NCI-H1417 treated with DMSO at 0.1 percent for 48 hours (cell line): ENCODE measurements at places on chromosomes 1 and 21.

DNA sequence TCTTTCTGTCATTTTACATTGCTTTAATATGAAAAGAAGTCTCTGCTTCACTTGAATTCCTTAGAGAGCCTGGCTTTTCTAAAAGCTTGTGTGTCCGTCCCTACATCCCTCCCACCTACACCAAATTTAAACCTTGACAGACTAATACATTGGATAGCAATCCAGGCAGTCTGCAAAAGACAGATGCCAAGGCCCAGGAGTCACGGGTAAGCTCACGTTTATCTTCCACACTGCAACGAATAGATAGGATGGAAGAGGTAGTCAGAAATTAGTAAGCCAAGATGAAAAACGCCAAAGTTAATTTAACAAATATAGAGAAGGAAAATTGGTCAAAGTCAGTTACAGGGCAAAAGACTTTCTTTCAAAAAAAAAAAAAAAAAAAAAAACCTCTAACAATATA, 338.1 kb downstream of the SMYD3 start:
- no peak for DNase-seq

GRCh38 chr1:177754603-177755002, 215.3 kb downstream of the SEC16B start:
- DNase-seq: no peak

DNA sequence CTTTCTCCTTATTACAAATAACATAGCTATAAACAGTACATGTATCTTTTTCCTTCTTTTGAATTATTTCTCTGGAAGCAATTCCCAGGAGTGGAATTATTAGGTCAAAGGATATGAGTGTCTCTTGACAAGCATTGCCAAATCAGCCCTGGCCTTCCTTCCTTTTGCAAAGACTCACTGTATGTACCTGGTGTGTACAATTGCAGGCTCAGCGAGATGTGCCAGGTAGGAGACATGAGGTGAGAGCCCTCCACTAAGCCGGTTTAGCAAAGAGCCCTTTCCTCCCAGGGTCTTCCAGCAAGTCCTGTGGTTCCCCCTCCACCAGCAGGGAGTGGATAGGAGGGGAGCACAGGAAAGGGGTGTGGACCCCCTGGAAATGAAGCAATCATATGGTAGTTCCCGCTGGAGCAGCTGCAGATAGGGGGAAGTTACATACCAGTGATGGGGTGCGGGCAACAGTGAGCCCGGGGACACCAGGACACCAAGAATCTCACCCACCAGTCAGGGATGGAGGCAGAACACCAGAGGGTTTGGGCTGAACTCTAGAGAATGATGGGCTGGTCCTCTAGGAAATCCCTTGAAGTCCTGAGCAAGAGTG, 18.3 kb downstream of the RCSD1 start:
- no peak for DNase-seq

- no peak for DNase-seq
Observed at GRCh38 chr1:51780927-51781326, 97.6 kb downstream of the NRDC start.

GRCh38 chr1:228986093-228986904, 251.0 kb downstream of the RHOU start:
- no peak for DNase-seq

DNA sequence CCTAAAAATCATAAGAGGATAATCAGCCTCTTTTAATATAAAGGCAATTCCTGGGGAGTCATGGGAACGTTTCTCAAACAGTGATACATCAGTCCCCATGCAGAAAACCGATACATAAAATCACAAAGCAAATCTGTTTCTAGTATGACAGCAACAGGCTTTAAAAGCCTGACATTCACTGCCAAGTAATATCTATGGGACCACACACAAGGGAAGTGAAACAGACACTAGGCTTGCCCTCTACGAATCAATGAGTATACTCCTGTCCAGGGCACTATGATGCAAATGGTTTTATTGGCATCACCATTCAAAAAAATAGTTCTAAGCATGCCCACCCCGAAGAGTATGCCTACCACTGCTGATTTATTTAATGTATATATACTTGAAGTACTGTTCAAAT, 54.4 kb downstream of the TIAM1 start:
- no peak for DNase-seq

DNA sequence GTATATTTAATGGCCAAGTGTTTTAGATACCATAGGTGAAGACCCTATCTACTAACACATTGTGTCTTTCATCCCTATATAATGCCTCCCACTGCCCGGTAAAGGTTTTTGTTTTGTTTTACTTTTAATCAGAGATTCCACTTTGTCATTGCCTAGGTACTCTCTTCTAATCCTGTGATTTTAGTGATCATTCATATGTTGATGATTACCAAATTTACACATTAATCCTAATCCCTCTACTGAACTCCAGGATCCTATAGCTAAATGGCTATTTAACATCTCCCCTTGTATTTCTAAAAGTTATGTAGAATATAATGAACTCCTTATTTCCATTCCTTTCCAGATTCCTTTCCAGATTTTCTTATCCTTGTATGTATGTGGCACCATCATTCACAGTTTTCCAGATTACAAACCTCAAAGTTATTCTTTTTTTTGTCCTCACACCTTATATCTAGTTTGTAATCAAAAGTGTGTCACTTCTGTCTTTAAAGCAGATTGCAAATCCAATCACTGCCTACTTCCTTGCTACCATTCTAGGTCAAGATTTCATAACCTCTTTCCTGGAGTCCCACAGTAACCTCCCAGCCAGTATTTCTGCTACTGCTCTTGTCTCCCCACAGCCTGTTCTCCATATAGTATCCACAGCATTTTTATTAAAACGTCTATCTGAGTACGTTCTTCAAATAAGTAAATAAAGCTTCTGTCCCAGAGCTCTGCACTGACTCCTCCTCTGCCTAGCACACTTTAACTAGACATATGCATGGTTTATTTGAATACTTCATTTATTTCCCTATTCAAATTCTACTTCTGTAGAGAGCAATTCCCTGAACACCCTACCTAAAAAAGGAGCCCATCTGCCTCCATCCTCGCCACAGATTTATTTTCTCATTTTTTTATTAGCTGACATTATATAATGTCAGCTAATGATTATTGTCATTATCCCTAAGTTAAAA, 157.8 kb downstream of the KCNT2 start:
- no peak for DNase-seq

- no peak for DNase-seq
Observed at GRCh38 chr1:108521990-108522393, 37.9 kb upstream of the EEIG2 start.

GRCh38 chr1:218613105-218613504, 268.0 kb downstream of the TGFB2 start:
- no peak for DNase-seq

- no peak for DNase-seq
Observed at GRCh38 chr1:24503059-24503751, 569 bp downstream of the RCAN3 start.

DNA sequence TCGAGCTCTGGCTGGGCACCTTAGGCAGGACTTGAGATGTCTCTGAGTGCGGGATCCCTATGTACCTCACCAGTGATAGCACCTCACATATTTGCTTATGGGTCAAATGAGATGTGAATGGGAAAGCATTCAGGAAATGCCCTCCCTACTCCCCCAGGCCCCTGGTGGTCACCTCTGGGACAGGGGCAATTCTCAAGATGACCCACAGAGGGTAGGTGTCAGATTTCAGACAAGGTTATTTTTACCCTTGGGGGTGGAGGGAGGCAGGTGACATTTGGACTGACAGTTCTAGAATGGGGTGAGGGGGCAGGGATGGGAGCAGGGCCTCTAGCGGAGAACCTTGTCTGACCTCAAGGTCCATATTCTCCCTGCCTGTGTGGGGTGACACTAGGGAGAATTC, 27.1 kb downstream of the ACOT11 start:
- DNase-seq: no peak
